CD4-positive, alpha-beta T cell treated with Interleukin-10 for 1 hour (primary cell): ENCODE measurements at places on chromosomes 1 and 21.
A peak's percentile ranks its signal among the peaks of the same experiment; 100 is the strongest.

DNA sequence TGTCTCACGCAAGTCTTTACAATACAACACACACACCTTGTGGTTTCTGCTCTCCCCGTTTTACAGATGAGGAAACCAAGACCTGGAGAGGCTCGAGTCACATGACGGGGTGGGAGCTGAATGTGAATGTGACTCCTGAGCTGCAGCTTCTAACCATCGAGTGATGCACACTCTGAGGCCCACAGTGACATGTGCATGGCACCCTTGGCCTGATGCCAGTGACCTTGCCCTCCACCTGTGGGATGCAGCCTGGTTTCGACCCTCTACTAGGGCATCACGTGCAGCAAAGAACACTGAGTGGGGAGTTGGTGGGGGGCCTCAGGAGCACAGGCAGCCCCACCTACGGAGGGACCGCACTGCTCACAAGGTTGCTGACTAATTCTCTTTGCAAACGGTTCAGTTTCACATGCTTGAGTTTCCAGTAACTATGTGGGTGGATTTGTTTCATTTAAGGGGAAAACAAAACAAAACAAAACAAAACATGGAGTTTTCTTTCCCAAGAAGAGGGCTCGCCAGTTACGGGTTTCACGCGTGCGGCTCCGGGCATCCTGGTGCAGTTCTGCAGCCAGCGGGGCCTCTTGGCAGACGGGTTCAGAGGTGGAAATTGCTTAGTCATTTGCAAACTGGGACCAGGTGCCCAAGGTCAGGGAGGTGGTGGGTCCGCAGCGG lies 22.9 kb downstream of the SPSB1 start:
- DNase-seq = no peak

GRCh38 chr1:226657895-226658545 lies 81.1 kb downstream of the ITPKB start:
- no peak for DNase-seq

GRCh38 chr1:8121261-8122159 lies 95.4 kb upstream of the ERRFI1 start:
- no peak for DNase-seq

- no peak for DNase-seq
Measured at GRCh38 chr1:39900662-39901463, 854 bp downstream of the MYCL start.

GRCh38 chr1:67170751-67171573 lies 4.7 kb downstream of the IL23R start:
- DNase-seq = peak; percentile 57

GRCh38 chr1:203186446-203187303 lies at the start of gene CHI3L1:
Gene CHI3L1 (minus strand): TSS chr1:203186704. CDS start chr1:203186623, 81 bp downstream.
- DNase-seq = no peak
